ENCODE measurements at places on chromosomes 16 and 17.

- peak; percentile 72 for DNase-seq
Observed at GRCh38 chr16:11689031-11689840, 21.0 kb downstream of the SNN start.

DNA sequence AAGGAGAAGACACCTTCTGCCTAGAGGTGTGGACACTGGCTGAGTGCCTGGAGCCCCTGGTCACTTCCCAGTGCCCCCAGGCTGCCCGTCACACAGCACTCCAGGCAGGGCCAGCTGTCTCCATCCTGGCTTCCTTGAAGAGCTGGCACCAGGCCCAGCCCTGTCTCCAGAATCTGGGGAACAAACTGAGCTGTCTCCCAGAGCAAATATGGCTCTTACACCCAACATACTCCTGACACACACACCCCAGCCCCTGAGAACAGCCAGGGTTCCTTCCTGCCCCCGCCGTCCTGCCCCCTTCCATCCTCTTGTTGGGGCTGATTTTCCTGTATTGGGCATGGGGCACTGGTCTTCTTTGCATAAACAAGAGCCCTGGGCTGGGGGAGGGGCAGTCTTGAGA, 9.1 kb downstream of the NHERF1 start:
- DNase-seq, result no peak

- DNase-seq, result no peak
Observed at GRCh38 chr16:14248791-14249190, 177.7 kb downstream of the MRTFB start.

DNA sequence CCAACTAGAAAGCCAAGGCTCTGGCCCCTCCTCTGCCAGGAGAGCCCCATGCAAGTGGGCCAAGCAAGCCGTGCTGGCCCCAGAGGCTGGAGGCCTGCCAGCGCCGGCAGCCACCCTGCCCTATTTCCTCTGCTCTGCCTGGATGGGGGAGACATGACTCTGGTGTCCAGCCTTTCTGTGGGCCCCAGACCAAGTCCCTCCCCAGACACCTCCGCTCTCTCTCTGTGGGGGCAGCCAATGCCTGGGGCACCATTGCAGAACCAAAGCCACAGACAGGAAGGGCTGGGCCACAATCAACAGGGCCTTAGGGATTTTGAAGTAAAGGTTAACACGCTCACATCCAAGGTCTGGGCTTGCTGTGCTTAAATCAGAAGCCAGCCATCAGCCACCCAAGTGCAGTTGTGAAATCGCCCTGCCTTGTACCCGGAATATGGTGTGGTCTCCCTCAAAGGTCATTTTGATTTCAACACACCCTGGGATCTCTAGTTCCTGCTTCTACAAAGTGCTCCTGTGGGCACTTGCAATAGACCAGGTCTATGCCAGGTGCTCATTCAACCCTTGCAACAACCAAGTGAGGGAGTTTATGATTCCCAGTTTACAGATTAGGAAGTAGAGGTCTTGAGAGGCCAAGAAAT, 63.5 kb upstream of the TEX2 start:
- no peak for DNase-seq

DNA sequence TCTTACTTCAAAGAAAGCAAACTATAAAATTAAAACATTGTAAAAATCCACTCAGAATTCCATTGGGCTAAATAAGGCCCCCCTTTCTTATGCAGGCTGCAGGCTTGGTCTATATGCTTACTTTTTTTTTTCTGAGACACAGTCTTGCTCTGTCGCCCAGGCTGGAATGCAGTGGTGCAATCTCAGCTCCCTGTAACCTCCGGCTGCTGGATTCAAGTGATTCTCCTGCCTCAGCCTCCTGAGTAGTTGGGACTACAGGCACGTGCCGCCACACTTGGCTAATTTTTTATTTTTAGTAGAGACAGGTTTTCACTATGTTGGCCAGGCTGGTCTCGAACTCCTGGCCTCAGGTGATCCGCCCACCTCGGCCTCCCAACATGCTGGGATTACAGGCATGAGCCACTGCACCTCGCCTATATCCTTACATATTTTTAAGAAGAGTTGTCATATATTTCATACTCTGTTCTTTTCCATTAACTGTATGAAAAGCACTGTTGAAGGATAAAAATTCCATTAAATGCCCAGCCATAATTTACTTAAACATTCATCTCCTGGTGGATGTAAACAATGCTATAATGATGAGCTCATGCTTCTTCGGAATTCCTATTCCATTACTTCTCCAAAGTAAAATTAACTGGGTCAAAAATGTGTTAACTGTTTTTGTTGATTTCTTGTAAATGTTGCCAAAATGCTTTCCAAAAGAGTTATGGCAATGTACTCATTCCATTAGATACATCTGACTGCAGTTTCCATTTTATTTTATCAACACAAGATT, 17.8 kb downstream of the SNN start:
- no peak for DNase-seq

- DNase-seq, result no peak
Observed at GRCh38 chr17:51645056-51645455, 384.7 kb downstream of the UTP18 start.

Measured in GM13976 (cell line).